ENCODE measurements at places on chromosomes 2 and 18. TPM values are rescaled to one million over a fixed set of nuclear protein-coding genes. Genes with fewer than 3 reads are reported as not detected.

GRCh38 chr18:42436222-42436765 lies 481.3 kb downstream of the PIK3C3 start:
- no peaks in the 10 kb centered on the region for H3K4me1 ChIP-seq
- H3K36me3 ChIP-seq = no peaks in the 10 kb centered on the region

DNA sequence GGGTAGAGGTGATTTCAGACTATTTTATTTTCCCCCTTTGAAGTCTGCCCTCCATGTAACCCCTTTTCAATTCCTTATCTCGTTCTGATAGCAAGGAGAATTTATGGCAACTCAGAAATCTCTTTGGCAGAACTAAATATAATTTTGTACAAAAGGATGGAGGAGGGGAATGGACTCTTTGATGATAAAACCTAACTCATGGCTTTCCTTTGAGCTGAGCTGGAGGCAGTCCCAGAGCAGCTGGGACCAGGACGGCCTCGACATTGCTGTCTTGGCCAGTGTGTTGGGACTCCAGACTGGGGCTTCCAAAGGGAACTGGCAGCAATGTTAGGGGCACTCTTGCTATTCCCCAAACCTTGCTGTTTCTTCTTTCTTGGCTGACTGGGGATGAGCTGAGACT lies 47.7 kb downstream of the PAX8 start:
- no peak overlapping the region for H3K27ac ChIP-seq
- no peaks in the 10 kb centered on the region for H3K4me1 ChIP-seq
- no peaks in the 10 kb centered on the region for H3K36me3 ChIP-seq
- H3K27me3 ChIP-seq = no peaks in the 10 kb centered on the region
- no peak overlapping the region for H3K4me3 ChIP-seq

DNA sequence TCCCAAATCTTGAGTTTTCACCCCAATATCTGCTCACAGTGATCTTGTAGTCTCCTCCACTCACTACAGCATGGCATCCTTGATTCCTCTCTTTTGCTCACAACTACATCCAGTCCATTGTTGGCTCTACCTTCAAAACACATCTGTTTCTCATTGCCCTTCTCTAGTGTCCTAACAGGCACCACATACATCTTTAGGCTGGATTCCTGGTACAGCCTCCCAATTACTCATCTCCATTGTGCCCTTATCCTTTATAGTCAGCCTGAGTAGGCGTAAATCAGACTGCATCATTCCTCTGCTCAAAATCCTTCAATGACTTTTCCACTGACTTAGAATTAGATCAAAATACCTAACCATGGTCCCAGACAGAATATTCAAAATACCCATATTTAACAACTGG lies 10.7 kb upstream of the TAF1B start:
- H3K36me3 ChIP-seq = no peaks in the 10 kb centered on the region
- no peak overlapping the region for H3K27ac ChIP-seq
- no peaks in the 10 kb centered on the region for H3K27me3 ChIP-seq

GRCh38 chr2:64516651-64517510 lies 7.2 kb upstream of the AFTPH start:
- no peaks in the 10 kb centered on the region for H3K4me1 ChIP-seq
- no peaks in the 10 kb centered on the region for H3K36me3 ChIP-seq
- DNase-seq = no peak
- no peak overlapping the region for H3K27ac ChIP-seq
- H3K27me3 ChIP-seq = no peaks in the 10 kb centered on the region

DNA sequence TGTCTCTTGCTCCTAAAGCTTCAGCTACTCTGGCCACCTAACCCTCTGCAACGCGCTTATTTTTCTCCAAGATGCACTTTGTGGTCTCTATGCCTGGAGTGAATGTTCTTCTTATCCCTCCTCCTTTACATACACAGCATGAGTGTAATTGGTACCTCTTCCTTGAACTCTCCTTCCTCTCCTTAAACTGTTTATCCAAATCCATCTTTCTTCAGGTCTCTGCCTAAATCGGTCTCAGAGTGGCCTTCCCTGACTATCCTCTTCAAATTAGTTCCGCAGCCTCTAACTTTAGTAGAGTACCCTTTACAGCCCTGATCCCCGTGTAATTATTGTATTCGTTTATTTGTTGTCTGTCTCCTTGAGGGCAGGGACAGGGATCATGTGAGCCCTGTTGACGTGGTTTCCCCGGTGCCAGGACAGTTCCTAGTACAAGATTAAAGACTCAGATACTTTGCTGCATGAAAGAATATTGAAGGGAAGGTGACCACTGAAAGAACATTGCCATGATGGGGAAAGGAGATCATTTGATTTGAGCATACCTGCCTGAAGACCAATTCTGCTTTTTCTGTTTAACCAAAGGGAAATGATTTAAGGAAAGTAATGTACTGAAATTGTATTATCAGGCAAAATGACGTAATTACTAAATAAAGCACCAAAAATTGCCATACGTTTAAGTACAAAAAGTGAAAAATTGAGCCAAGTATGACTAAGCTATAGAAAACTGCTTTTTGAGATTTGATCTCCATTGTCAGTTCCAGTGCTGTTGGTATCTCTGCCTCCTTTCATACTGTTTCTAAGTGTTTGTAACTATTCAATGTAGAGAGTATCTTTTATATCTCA lies 1.2 kb downstream of the CNOT9 start:
- DNase-seq = peak; percentile 47

DNA sequence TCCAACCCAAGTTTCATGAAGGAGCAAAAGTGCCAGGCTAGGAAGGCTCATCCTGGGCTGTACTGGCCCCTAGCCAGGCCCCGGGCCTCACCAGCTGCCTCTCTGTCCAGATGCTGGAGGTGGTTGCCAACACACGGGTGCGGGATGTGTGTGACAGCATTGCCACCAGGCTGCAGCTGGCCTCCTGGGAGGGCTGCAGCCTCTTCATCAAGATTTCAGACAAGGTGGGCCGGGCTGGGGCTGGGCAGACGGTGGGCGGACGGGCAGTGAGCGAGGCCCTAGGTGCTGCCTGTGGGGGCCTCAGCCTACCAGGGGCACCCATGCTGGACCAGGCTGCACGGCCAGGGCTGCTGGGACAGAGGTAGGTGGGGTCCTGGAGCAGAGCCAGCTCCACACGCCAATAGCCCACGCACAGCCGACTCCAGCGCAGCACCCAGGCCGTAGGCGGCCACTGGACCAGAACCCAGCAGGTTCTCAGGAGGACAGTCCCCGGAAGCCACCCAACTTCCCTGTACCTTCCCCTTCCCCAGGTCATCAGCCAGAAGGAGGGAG lies 11.8 kb upstream of the GPR17 start:
- no peak overlapping the region for H3K4me3 ChIP-seq
- DNase-seq = peak; percentile 54
- H3K36me3 ChIP-seq = no peaks in the 10 kb centered on the region
- peak overlapping the region; percentile 92 for H3K27ac ChIP-seq
- peaks cover 100% of the 10 kb centered on the region for H3K4me1 ChIP-seq

DNA sequence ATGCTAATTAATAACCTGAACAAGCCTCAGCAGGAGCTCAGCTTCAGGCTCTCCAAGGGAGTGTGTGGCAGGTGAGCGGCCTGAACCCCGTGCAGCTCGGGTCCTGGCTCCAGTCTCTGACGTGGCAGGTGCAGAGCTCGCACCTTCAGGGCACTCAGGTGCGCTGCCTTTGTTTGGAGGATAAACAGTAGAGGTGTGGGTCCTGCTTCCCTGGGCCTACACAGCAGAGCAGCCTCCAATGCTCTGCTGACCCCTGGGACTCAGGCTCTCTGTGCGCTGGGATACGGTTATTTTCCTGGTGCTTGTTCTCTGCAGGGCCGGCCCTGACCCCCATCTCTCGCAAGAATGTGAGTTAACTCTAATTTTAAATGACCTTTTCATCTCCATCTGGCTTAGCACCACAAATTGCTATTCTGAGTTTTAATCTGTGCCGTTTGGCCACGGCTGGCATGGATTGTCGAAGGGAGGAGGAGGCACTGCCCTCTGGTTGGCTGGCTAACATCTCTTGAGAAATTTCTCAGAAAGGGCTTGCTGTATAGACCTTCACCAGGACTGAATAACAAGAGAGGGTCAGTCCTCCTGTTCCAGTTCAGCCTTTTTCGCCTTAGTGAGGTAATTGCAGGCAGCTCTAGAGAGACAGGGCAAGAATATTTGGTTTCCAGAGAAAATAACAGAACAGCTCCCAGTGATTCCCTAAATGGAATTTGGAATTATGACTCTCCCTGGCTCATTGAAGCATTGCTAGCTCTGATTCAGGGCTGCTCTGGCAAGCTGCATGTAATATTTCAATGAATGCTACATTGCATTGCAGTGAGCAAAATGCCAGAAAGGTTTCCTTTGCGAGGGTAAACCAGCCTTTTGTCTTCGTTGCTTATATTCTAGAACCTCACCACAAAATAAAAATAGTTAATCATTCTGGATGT lies 161.8 kb downstream of the DCDC2C start:
- no peaks in the 10 kb centered on the region for H3K4me1 ChIP-seq
- H3K36me3 ChIP-seq = no peaks in the 10 kb centered on the region
- no peak overlapping the region for H3K4me3 ChIP-seq
- no peak for DNase-seq
- no peak overlapping the region for H3K27ac ChIP-seq

DNA sequence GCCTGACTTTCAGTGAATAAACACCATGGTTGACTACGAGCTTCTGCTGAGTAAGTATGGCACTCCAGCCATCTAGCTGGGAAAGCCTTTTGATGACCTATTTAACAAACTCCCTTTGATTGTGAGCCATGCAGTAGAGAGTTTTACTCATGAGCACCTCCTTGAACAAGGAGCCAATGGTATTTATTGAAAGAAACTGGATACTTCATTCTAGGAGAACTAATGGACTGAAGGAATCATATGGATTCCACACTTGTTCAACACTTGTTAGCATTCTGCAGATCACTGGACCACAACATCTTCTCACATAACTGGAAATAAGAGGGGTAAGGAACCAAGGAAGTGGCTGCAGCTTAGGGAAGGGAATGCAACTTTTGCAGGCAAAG lies 320.9 kb upstream of the ETAA1 start:
- no peak for DNase-seq
- no peaks in the 10 kb centered on the region for H3K36me3 ChIP-seq
- H3K4me3 ChIP-seq = no peak overlapping the region
- H3K27me3 ChIP-seq = no peaks in the 10 kb centered on the region

DNA sequence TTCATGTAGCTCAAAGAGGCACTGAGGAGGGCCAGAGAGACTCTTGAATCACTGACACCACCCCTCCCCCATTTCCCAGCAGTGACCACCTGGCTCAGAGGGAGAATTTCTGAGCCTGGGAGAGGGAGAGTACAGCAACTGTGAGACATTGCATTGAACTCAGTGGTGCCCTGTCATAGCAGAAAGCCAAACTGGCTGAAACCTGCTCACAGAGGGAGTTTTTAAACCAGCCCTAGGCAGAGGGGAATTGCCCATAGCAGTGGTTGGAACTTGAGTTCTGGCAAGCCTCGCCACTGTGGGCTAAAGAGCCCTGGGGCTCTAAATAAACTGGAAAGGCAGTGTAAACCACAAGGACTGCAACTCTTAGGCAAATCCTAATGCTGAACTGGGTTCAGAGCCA lies 243.1 kb downstream of the ADCYAP1 start:
- H3K4me1 ChIP-seq = no peaks in the 10 kb centered on the region
- H3K27ac ChIP-seq = no peak overlapping the region
- H3K27me3 ChIP-seq = no peaks in the 10 kb centered on the region
- H3K4me3 ChIP-seq = no peak overlapping the region

GRCh38 chr2:58476556-58476955 lies 235.4 kb upstream of the FANCL start:
- DNase-seq = no peak
- H3K4me3 ChIP-seq = no peak overlapping the region
- H3K27ac ChIP-seq = no peak overlapping the region
- no peaks in the 10 kb centered on the region for H3K36me3 ChIP-seq
- no peaks in the 10 kb centered on the region for H3K27me3 ChIP-seq

GRCh38 chr2:230930928-230931555 lies 6.0 kb upstream of the GPR55 start:
- H3K36me3 ChIP-seq = no peaks in the 10 kb centered on the region
- no peak for DNase-seq
- H3K4me3 ChIP-seq = no peak overlapping the region
- H3K4me1 ChIP-seq = no peaks in the 10 kb centered on the region

DNA sequence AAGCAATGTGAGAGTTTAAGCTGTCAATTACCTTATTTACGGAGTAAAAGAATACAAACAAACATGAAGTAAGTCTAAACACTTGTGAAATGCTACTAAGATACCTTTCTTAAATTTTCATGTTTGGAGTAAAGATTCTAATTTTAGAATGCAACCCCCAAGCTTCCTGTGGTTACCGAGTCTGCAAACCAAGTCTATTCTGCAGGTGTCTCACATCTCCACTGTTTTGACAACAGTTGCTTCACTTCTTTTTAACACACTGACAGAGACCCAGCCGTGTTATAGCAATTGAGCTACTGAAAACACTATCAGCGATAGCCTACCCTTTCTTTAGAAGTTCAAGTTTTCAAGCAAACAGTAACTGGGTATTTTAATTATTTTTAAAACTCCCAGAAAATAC lies 608.3 kb downstream of the ERBB4 start:
- no peaks in the 10 kb centered on the region for H3K36me3 ChIP-seq
- no peak overlapping the region for H3K4me3 ChIP-seq
- H3K27ac ChIP-seq = no peak overlapping the region
- H3K4me1 ChIP-seq = no peaks in the 10 kb centered on the region
- DNase-seq = no peak
- H3K27me3 ChIP-seq = no peaks in the 10 kb centered on the region

- no peak overlapping the region for H3K4me3 ChIP-seq
- no peak overlapping the region for H3K27ac ChIP-seq
- no peaks in the 10 kb centered on the region for H3K36me3 ChIP-seq
- H3K4me1 ChIP-seq = no peaks in the 10 kb centered on the region
- DNase-seq = no peak
Measured at GRCh38 chr18:5152343-5153020, 44.6 kb downstream of the AKAIN1 start.

- no peaks in the 10 kb centered on the region for H3K27me3 ChIP-seq
- no peak overlapping the region for H3K4me3 ChIP-seq
- DNase-seq = no peak
- no peaks in the 10 kb centered on the region for H3K36me3 ChIP-seq
- H3K27ac ChIP-seq = no peak overlapping the region
Measured at GRCh38 chr2:191783416-191783815, 63.5 kb downstream of the CAVIN2 start.

- no peak for DNase-seq
- no peak overlapping the region for H3K27ac ChIP-seq
- H3K27me3 ChIP-seq = no peaks in the 10 kb centered on the region
Measured at GRCh38 chr2:52036024-52036423, 1004.1 kb upstream of the NRXN1 start.

GRCh38 chr2:241068136-241068941 lies 33.7 kb downstream of the MTERF4 start:
- no peak overlapping the region for H3K27ac ChIP-seq
- no peaks in the 10 kb centered on the region for H3K27me3 ChIP-seq
- H3K4me1 ChIP-seq = peaks cover 3% of the 10 kb centered on the region
- no peak for DNase-seq
- H3K4me3 ChIP-seq = no peak overlapping the region
- no peaks in the 10 kb centered on the region for H3K36me3 ChIP-seq

Gene RPIA
- polyA plus RNA-seq = 9.4 TPM

Gene UCN
- 4.5 TPM for polyA plus RNA-seq

Gene BBS5
- polyA plus RNA-seq = 0.87 TPM

Gene KCNG2
- polyA plus RNA-seq = not detected

Gene TBR1
- not detected for polyA plus RNA-seq

Gene ANTXR1
- not detected for polyA plus RNA-seq

Gene PLGLB2
- polyA plus RNA-seq = 2.0 TPM

Gene SCTR
- not detected for polyA plus RNA-seq

Gene TCF4
- polyA plus RNA-seq = 68.5 TPM

Gene FAM161A
- 0.53 TPM for polyA plus RNA-seq

Gene PDE11A
- not detected for polyA plus RNA-seq

Gene REG3A
- not detected for polyA plus RNA-seq

Measured in B cell (primary cell).